Fibroblast of skin of left quadriceps (primary cell): ENCODE measurements at places on chromosomes 5 and 9.

GRCh38 chr5:8138884-8139283 is 269.9 kb downstream of the MTRR start:
- DNase-seq, result no peak

- DNase-seq, result no peak
Measured at GRCh38 chr9:136544548-136544963, 1.3 kb downstream of the NOTCH1 start.

DNA sequence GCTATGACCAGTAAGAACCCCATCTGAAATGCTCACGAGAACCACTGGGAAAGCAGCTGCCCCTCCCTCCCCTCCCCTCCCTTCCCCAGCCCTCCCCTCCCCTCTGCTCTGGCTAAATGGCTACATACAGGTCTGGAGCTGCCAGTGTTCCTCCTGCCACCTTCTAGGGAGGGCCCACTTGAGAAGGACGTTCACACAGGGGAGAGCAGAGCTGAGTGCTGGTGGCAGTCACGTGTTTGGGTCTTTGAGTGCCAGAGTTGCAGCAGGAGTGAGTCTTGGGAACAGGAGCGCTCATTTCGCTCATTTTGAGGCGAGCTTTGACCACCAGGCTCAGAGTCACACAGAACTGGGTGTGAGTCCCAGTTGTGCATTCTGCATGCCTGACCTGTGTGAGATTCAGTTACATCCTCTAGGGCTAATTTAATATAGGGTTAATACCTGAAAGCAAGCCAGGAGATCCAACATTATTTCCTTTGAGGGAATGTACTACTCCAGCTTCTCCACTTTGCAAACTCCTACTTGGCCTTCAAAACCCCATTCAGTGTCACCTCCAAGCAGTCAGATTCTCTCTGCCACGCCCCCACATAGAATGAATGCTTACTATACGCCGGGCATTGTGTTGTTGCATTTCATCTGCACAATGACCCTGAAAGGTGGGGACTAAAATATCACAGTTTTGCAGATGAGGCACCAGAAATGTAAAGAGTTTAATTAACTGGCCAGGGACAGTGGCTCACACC is 25.1 kb downstream of the CPLX2 start:
- DNase-seq, result no peak

DNA sequence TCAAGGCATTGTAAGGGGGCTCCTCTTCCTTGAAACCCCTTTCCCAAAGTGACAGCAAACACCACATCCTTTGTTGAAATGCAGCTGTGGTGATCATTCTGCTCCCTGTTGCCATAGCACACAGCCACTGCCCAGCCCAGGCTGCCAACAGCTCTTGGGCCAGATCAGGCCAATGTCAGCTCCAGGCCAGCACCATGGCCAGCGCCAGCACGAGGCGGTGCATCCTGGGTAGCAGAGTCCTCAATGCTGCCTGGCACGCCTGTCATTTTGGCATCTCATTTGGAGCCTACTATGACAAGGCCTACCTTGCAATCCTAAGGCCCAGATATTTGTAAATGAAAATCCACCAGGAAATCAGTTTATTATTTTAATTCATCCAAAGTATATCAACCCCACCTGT is 390.6 kb downstream of the DNAH5 start:
- no peak for DNase-seq

DNA sequence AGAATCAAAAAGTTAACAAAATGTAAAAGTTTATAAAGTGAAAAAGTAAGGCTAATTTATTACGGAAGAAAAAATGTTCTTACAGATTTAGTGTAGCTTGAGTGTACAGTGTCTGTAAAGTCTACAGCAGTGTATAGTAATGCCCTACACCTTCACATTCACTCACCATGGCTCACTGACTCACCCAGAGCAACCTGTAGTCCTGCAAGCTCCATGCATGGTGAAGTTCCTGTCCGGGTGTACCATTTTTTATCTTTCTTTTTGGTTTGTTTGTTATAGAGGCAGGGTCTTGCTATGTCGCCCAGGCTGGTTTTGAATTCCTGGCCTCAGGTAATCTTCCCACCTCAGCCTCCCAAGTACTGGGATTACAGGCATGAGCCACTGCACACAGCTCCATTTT is 93.6 kb downstream of the MED27 start:
- no peak for DNase-seq

GRCh38 chr9:36487482-36488388 is 85.0 kb upstream of the MELK start:
- peak; percentile 90 for DNase-seq

DNA sequence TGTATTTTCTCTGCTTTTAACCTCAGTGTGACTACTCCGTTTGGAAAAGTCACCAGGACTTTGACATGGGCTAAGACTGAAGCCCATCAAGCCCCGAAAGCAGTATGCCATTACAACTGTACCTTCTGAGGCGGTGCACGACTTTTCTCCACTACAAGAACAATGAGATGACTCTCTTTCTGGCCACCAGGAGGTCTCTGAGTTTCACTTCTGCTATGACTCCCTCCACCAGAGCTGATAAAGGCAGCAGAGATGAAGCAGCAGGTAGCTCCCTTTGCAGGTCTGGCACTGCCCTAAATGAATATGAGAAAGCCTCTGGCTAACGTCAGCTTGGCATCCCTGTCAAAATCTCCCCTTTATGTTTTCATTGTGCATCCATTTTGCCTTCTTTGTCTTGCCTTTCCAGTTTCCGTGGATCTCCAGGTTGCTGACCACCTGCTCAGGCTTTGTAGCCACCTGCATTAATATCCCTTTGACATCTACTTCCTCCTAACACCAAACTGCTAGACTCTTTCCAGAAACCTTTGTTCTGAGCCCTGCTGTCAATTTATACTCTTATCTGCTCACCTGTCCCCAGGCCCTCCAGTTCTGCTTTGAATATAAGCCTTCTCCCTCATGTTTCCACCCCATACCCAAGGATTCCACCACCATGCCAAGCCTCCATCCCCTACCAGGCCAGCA is 221.7 kb downstream of the ZNF608 start:
- DNase-seq, result no peak
